CD8-positive, alpha-beta memory T cell (primary cell): ENCODE measurements at places on chromosomes 3 and 15. TPM values are rescaled to one million over a fixed set of nuclear protein-coding genes. Genes with fewer than 3 reads are reported as not detected.

GRCh38 chr3:143975554-143976152, 4.0 kb downstream of the DIPK2A start:
- H3K4me1 ChIP-seq = peaks cover 39% of the 10 kb centered on the region
- peak overlapping the region; percentile 40 for H3K27ac ChIP-seq
- no peaks in the 10 kb centered on the region for H3K27me3 ChIP-seq
- no peaks in the 10 kb centered on the region for H3K36me3 ChIP-seq
- no peak for DNase-seq
- H3K4me3 ChIP-seq = no peak overlapping the region

DNA sequence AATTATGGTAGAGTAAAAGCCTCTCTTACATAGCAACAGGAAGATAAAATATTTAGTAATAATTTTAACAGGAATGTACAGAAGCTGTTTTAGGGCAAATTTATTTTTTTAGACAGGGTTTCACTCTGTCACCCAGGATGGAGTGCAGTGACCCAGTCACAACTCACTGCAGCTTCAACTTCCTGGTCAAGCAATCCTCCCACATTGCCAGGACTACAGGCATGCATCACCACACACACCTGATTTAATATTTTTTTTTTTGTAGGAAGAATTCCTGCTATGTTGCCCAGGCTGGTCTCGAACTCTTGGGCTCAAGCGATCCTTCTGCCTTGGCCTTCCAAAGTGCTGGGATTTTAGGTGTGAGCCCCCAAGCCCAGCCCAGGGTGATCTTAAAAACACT, 61.1 kb downstream of the PCCB start:
- H3K27me3 ChIP-seq = no peaks in the 10 kb centered on the region
- no peak overlapping the region for H3K27ac ChIP-seq
- no peaks in the 10 kb centered on the region for H3K36me3 ChIP-seq
- no peaks in the 10 kb centered on the region for H3K4me1 ChIP-seq
- H3K4me3 ChIP-seq = no peak overlapping the region
- no peak for DNase-seq

DNA sequence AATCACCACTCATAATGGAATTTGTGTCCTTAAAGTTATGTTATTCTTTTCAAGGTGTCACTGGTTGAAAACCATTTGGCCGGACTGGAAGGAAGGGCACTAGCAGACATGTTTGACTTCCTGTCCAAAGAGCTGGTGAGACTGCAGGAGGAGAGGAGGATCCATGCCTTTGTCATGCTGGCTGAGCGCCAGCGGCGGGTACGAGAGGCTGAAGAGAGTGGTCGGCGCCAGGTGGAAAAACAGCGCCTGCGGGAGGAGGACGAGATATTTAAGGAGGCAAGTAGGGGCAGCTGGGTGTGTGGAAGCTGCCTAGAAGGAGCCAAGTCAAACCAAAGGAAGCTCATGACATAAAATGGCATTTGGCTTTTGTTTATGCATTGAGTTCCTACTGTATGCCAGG, 38.0 kb upstream of the NR1I2 start:
- no peak for DNase-seq
- no peak overlapping the region for H3K27ac ChIP-seq
- no peaks in the 10 kb centered on the region for H3K36me3 ChIP-seq

- no peak for DNase-seq
- H3K27me3 ChIP-seq = peaks cover 56% of the 10 kb centered on the region
- peak overlapping the region; percentile 44 for H3K4me3 ChIP-seq
- H3K36me3 ChIP-seq = no peaks in the 10 kb centered on the region
- H3K27ac ChIP-seq = no peak overlapping the region
Measured at GRCh38 chr15:28096670-28097431, 2.3 kb downstream of the OCA2 start.

THBS1 gene
- total RNA-seq = 6.9 TPM

- H3K4me1 ChIP-seq = no peaks in the 10 kb centered on the region
- no peak for DNase-seq
- no peak overlapping the region for H3K27ac ChIP-seq
- no peak overlapping the region for H3K4me3 ChIP-seq
- H3K27me3 ChIP-seq = no peaks in the 10 kb centered on the region
Measured at GRCh38 chr3:177474652-177475355, 277.5 kb upstream of the TBL1XR1 start.

- no peaks in the 10 kb centered on the region for H3K36me3 ChIP-seq
- no peaks in the 10 kb centered on the region for H3K4me1 ChIP-seq
- no peak overlapping the region for H3K4me3 ChIP-seq
- no peak for DNase-seq
- no peaks in the 10 kb centered on the region for H3K27me3 ChIP-seq
- H3K27ac ChIP-seq = no peak overlapping the region
Measured at GRCh38 chr15:76553564-76553963, 217.0 kb downstream of the ISL2 start.

- DNase-seq = no peak
- H3K4me1 ChIP-seq = no peaks in the 10 kb centered on the region
- no peak overlapping the region for H3K27ac ChIP-seq
- H3K4me3 ChIP-seq = no peak overlapping the region
- no peaks in the 10 kb centered on the region for H3K36me3 ChIP-seq
Measured at GRCh38 chr15:51499379-51499976, 123.1 kb downstream of the DMXL2 start.

- H3K36me3 ChIP-seq = no peaks in the 10 kb centered on the region
- DNase-seq = no peak
- H3K27me3 ChIP-seq = no peaks in the 10 kb centered on the region
- no peaks in the 10 kb centered on the region for H3K4me1 ChIP-seq
- H3K27ac ChIP-seq = no peak overlapping the region
Measured at GRCh38 chr3:114427285-114428043, 133.6 kb downstream of the TIGIT start.

- H3K4me3 ChIP-seq = no peak overlapping the region
- no peak for DNase-seq
- no peaks in the 10 kb centered on the region for H3K4me1 ChIP-seq
- H3K27me3 ChIP-seq = no peaks in the 10 kb centered on the region
- no peak overlapping the region for H3K27ac ChIP-seq
Measured at GRCh38 chr3:146491303-146491702, 21.9 kb upstream of the PLSCR2 start.

POPDC2 gene
- 3.2 TPM for total RNA-seq

DNA sequence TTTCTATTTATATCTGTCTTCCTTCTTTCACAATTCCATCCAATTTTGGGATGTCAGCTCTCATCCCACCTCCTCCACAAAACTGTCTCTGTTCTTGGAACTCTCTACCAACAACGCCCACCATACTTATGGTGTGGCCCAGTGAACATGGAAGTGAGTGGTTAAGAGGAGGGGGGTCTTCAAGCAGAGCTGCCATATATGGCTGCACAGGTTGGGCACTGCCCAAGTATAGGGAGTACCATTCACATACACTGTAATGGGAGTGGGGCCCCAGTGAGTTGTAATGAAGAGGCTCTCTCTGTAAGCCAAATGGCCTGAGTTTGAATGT, 7.9 kb upstream of the CAMK1 start:
- no peak overlapping the region for H3K4me3 ChIP-seq
- H3K27me3 ChIP-seq = no peaks in the 10 kb centered on the region
- no peak overlapping the region for H3K27ac ChIP-seq
- DNase-seq = no peak

DNA sequence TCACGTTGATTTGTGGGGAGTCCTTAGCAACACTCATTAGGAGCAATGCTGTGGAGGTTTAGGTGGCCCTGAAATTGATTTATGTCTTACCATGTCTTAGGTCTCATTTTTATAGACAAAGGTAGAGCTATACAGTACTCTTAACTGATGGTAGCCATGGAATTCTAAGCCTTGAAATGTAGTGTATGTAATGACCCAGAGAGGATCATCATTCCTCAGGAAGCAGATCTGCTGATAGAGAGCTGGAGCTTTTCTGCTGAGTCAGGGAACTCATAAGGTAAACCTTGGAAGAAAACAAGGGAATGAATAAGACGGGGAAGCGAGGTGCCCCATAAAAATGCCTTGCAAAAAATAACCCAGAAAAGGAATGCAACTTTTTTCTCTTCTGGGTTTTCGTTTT, 34.0 kb upstream of the ZNF639 start:
- DNase-seq = no peak
- no peaks in the 10 kb centered on the region for H3K27me3 ChIP-seq
- no peak overlapping the region for H3K4me3 ChIP-seq
- H3K27ac ChIP-seq = no peak overlapping the region
- H3K4me1 ChIP-seq = no peaks in the 10 kb centered on the region

DNA sequence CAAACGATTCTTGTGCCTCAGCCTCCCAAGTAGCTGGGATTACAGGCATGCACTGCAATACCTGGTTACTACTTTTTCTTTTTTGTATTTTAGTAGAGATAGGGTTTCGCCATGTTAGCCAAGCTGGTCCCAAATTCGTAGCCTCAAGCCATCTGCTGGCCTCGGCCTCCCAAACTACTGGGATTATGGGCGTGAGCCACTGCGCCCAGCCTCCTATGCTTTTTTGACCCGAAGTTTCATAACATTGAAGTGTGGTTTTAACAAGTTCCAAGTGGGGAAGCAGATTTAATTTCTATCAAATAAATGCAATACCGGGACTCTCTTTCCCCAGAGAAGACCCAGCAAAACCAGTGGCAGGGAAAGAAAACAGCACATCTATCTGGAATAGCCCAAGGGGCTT, 13.7 kb downstream of the SH3BP5 start:
- H3K36me3 ChIP-seq = no peaks in the 10 kb centered on the region
- DNase-seq = no peak
- no peak overlapping the region for H3K4me3 ChIP-seq
- no peak overlapping the region for H3K27ac ChIP-seq
- peaks cover 68% of the 10 kb centered on the region for H3K4me1 ChIP-seq

- no peak for DNase-seq
- no peaks in the 10 kb centered on the region for H3K4me1 ChIP-seq
- H3K36me3 ChIP-seq = no peaks in the 10 kb centered on the region
- H3K4me3 ChIP-seq = no peak overlapping the region
- H3K27ac ChIP-seq = no peak overlapping the region
Measured at GRCh38 chr3:45311327-45311726, 77.0 kb upstream of the LARS2 start.

- no peaks in the 10 kb centered on the region for H3K36me3 ChIP-seq
- no peaks in the 10 kb centered on the region for H3K4me1 ChIP-seq
- no peak for DNase-seq
- no peak overlapping the region for H3K27ac ChIP-seq
- no peak overlapping the region for H3K4me3 ChIP-seq
Measured at GRCh38 chr3:158532099-158532734, 38.8 kb upstream of the MLF1 start.

NR1I2 gene
- total RNA-seq = 0.38 TPM

- no peaks in the 10 kb centered on the region for H3K27me3 ChIP-seq
- no peak overlapping the region for H3K27ac ChIP-seq
- no peak for DNase-seq
- H3K36me3 ChIP-seq = no peaks in the 10 kb centered on the region
Measured at GRCh38 chr3:6605227-6605626, 255.7 kb upstream of the GRM7 start.

SPCS1 gene
- total RNA-seq = 156 TPM

NRROS gene
- total RNA-seq = 15.6 TPM

IMPDH2 gene
- total RNA-seq = 448 TPM

GLT8D1 gene
- total RNA-seq = 34.9 TPM

GOLGA8S gene
- total RNA-seq = not detected

DNA sequence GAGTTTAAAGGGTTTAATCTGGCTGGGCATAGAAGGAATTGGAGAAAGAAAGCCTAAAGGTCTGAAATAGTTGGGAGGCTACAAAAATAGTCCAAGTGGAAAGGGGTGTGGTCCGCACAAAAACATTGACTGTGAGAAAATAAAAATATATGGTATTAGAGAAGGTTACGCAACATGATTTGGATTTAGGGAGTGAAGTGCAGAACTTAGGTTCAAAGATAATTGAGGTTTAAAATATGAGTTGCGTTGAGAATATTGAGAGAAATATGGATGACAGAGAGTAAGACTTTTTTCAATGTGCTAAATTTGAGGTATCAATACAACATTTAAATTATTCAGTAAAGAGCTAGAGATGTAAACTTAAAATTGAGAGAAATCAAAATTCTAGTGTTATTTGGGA, 15.4 kb upstream of the CMC1 start:
- DNase-seq = no peak
- H3K27me3 ChIP-seq = no peaks in the 10 kb centered on the region
- no peak overlapping the region for H3K4me3 ChIP-seq

RASSF1 gene
- total RNA-seq = 70.8 TPM

GRCh38 chr15:33201491-33202231, 7.1 kb upstream of the FMN1 start:
- no peaks in the 10 kb centered on the region for H3K36me3 ChIP-seq
- peak overlapping the region; percentile 20 for H3K27ac ChIP-seq
- peaks cover 13% of the 10 kb centered on the region for H3K4me1 ChIP-seq
- no peaks in the 10 kb centered on the region for H3K27me3 ChIP-seq

PLSCR5 gene
- not detected for total RNA-seq

- no peaks in the 10 kb centered on the region for H3K36me3 ChIP-seq
Measured at GRCh38 chr15:52006702-52007340, 12.2 kb upstream of the MAPK6 start.

DNA sequence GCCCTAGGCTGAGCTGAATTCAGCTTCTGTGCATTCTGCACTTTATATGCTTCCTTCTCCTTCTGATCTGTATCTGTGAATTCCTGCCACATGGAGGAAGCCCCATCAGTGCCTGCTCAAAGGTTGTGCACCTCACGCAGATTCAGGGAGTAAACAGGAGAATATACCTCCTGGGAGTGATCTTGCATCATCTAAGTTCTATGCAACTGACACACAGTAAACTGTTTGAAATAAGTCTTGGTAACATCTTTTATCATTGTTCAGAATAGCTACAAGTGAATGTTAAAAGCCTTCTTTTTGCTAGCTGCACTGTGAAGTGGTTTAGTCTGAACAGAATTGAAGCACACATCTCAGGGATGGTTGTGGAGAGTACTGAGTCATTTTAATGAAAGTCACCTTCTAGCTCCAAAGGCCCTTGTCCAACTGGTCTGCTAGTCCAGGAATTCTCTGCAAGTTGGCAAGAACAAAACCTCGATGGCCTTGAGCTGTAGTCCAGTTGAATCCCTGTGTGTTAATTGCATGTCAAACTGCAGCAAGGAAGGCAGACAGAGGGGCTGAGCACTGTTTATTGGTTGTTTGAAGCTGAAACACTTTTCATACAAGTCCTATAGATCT, 215.0 kb downstream of the WNT5A start:
- DNase-seq = no peak
- H3K4me1 ChIP-seq = no peaks in the 10 kb centered on the region
- H3K36me3 ChIP-seq = no peaks in the 10 kb centered on the region

ARHGEF3 gene
- 56.6 TPM for total RNA-seq

LRRC34 gene
- total RNA-seq = 2.4 TPM

DNA sequence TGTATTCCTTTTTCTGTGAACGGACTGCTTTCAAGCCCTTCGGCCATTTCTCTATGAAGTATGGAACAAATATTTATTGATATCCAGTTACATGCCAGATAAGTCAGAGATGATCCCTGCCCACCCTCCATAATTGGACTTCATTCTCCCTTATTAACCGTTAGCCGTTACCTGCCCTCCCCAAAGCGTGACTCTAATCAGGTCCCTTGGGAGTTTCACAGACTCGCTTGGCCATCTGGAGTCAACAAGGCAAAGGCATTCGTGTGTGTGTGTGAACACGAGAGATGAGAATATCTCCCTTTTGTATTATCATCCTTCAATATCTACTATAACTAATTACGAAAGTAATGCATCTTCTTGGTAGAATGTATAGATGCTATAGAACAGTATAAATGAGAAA, 314.5 kb downstream of the TLE3 start:
- no peaks in the 10 kb centered on the region for H3K27me3 ChIP-seq
- H3K4me1 ChIP-seq = peaks cover 18% of the 10 kb centered on the region
- no peaks in the 10 kb centered on the region for H3K36me3 ChIP-seq
- DNase-seq = no peak

GRCh38 chr15:95609096-95609495, 721.4 kb upstream of the NR2F2 start:
- no peak overlapping the region for H3K4me3 ChIP-seq
- no peak for DNase-seq
- H3K27ac ChIP-seq = no peak overlapping the region
- no peaks in the 10 kb centered on the region for H3K27me3 ChIP-seq

SATB1 gene
- total RNA-seq = 163 TPM

GRCh38 chr3:9875448-9875847, 4.6 kb downstream of the CIDEC start:
- DNase-seq = no peak
- H3K4me3 ChIP-seq = no peak overlapping the region
- H3K27me3 ChIP-seq = no peaks in the 10 kb centered on the region
